ENCODE measurements at places on chromosomes 6 and 20.

DNA sequence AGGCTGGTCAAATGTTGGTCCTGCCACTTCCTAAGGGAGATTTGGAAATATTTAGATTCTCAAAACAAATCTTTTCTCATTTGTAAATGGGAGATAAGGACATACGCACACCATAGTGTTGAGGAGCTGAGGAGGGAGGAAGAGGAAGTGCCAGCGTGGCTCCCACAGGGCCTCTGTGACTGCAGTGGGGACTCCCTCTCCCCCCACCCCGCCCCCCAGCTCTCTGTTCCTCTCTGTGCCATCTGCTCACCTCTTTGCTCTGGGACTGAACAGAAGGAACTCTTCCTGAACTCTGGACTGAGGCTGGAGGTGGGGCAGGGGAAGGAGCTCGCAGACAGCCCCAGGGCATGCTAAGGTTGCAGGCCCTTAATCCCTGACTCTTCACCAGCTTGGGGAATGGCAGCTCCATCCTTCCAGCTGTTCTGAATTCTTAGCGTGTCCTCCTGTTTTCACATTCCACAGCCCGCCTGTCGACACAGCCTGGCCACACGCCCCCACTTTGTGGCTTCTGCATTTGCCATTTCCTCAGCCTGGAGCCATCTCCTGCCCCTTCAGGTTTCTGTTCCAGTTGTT lies 11.4 kb downstream of the DDX27 start:
- no peak for DNase-seq

GRCh38 chr6:21653905-21654304 lies 60.4 kb downstream of the SOX4 start:
- no peak for DNase-seq

- no peak for DNase-seq
Observed at GRCh38 chr20:58138395-58138794, 90.1 kb downstream of the ANKRD60 start.

DNA sequence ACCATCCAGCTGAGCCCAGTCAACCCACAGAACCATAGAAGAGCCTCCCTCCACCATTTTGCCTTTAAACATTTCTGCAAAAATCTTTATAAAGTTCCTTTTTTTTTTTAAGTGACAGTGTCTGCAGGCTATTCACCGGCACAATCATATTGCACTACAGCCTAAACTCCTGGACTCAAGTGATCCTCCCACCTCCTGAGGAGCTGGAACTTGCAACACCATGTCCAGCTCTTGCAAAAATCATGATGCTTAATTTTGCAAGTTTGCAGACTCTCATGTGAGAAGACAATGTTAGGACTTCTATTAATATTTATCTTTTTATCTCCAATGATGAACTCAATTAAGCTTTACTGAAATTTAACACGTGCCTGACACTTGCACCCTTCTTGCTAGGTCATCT lies 88.8 kb downstream of the INSM1 start:
- DNase-seq, result no peak

GRCh38 chr6:110015206-110015605 lies 37.1 kb downstream of the GPR6 start:
- no peak for DNase-seq

- no peak for DNase-seq
Observed at GRCh38 chr6:135481783-135482369, 15.7 kb downstream of the AHI1 start.

GRCh38 chr20:47704746-47705496 lies 80.4 kb downstream of the SULF2 start:
- no peak for DNase-seq

DNA sequence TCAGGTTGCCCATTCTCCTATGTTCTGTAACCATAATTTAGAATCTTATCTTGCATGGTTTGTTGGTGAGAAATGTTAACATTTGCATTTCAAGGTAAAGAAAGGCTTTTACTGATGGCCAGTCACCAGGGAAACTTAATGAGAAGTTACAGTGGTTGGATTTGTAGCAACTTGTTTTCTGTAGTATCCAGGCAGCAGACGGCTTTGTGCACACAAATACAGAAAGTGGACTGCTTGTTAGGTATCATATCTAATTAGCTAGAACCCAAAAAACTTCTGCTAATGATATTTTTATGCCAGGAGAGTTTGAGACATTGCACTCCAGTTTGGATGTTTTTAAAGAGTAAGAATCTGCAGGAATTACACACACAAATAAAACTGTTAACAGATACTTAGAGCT lies 578.0 kb downstream of the DOK5 start:
- no peak for DNase-seq

DNA sequence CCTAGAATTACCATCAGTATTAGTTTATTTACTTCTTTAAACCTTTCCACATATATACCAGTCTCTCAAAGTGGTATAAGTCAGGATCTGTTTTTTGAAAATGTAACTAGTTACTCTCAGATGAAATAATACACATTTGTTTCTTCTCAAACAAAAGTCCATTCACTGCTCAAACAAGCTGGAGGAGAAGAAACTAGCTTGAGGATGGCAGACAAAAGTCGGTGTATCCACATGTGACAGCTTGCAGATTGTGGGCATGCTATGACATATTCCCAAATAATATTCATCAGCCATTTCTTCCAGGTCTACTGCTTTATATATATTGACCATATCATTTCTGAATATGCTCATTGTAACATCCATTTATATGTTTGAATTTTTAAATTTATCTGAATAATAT lies 197.4 kb upstream of the KCNQ5 start:
- DNase-seq, result no peak

GRCh38 chr6:25007269-25007699 lies 71.5 kb upstream of the RIPOR2 start:
- DNase-seq, result peak; percentile 72

DNA sequence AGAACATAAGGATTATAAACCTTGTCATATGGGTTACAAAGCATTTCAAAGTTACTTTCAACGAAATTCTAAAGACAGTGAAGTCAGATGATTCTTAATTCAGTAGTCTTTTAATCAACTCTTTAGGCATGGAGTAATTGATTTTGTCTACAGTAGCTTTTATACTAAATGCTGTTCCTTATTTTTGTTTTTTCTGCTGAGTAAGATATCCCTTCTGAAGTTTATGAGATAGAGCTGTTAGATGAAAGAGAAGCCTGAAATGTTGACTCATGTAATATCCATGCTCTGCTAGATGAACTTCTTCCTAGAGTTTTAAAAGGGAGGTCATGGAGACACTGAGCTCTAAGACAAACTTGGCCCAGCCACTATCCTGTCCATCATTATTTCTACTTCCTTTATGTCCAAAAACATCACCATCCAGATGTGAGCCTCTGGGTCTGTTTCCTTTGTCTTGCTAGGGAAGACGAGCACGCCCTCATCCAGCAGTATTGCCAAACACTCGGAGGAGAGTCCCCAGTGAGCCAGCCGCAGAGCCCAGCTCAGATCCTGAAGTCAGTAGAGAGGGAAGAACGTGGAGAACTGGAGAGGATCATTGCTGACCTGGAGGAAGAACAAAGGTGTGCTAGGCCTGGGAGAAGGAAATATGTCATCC lies 550.3 kb downstream of the UTRN start:
- no peak for DNase-seq

DNA sequence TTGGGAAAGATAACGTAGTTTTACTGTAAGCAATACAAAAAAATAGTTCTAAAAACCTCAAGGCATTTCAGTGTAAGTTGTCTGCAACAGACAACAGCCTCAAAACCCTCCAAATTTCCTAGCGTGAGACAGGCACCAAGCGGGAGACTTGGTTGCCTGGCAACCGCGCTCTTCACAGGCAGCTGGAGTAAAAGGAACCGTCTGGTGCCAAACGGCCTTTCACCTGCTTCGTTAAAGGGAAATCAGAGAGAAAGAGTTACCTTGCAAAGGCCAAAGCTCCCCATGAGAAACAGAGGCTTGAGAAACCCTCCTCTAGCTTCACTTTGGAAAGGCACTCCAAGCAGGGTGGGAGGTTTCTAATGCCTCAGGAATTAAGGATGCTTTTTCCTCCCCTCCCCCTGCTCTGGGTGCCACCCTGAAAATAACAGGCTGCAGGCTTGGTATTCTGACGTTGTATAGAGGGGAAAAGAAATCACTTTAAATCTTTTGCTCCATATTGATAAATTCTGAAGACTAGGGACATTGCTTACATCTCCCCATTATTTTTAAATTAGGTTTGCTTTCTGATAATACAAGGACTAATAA lies 129.7 kb upstream of the UFL1 start:
- peak; percentile 7 for DNase-seq

GRCh38 chr6:12343122-12343439 lies 52.9 kb downstream of the EDN1 start:
- no peak for DNase-seq

GRCh38 chr6:129776542-129777330 lies 66.8 kb upstream of the ARHGAP18 start:
- DNase-seq, result no peak

GRCh38 chr6:8990075-8990474 lies 554.7 kb upstream of the SLC35B3 start:
- DNase-seq, result no peak

GRCh38 chr6:163310096-163310972 lies 104.2 kb upstream of the QKI start:
- DNase-seq, result no peak

- no peak for DNase-seq
Observed at GRCh38 chr6:113277111-113277510, 580.0 kb upstream of the MARCKS start.

- DNase-seq, result no peak
Observed at GRCh38 chr6:21214738-21215448, 378.7 kb upstream of the SOX4 start.

GRCh38 chr20:49054056-49054643 lies 8.0 kb downstream of the CSE1L start:
- no peak for DNase-seq

DNA sequence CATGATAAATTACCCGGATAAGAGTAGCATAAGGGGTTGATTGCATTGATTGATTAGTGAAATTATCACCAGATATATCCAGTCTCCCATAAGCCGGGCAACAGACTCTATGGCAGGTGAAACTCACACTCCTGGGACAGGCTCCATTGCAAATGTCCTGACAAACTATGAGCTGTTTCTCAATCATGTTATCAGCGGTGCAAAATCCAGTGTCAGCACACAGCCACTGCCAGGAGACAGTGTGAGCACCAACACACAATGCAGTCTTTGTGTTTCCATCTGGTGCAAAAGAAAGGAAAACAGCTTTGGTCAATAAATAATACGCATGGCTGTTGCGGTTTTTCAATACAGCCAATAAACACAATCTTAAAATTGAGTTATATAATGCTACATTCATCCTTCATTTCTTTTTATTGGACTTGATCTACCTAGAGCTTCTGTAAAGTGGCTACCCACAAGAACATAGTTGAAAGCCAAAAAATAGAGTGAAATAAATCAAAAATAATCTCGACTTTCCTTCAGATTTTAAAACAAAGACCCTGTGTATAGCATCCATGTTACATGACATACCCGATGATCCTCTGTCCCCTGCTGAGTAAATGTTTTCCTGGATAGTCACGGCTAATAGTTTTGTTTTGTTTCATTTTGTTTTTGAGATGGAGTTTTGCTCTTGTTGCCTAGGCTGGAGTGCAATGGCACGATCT lies 64.3 kb upstream of the AFDN start:
- no peak for DNase-seq

- no peak for DNase-seq
Observed at GRCh38 chr6:64838726-64839125, 868.3 kb downstream of the EYS start.

DNA sequence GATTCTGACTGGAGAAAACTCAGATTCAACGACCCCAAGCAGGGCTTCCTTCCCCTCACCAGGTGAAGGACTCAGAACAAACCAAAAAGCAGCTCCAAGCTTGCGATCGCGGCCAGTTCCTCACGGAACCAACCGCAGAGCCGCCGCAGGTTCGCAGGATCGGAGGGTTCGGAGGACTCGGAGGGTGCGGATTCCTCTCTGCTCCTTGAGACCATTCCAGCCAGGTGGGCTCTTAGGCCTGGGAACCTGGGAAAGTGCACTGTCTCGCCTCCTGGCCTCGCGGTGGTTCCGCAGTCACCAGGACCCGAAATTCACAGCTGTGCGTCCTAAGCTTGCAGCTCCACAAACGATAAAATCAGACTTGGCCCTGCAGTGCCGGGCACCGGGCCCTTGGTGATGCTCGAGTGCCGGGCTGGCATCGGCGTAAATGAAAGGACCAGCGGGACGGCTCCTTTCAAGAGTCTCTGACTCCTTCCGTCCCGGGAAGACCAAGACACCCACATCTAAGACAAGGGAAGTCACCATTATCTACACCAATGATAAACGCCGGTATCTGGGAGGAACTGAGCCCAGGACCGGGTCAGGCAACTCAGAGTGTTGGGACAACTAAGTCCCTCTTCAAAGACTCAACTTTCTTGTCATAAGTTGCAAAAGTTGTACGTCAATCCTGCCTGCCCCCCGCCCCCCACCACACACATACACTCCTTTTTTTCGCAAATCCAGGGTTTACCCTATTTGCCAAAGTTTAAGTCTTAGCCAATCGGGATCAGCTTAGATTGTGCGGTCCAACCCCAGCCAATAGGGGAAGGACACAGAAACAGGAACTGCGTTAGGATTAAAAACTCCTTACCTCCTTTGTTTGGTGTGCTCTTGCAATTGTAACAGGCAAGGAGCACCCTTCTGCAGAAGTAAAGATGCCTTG lies 69.8 kb upstream of the PRSS16 start:
- peak; percentile 83 for DNase-seq

DNA sequence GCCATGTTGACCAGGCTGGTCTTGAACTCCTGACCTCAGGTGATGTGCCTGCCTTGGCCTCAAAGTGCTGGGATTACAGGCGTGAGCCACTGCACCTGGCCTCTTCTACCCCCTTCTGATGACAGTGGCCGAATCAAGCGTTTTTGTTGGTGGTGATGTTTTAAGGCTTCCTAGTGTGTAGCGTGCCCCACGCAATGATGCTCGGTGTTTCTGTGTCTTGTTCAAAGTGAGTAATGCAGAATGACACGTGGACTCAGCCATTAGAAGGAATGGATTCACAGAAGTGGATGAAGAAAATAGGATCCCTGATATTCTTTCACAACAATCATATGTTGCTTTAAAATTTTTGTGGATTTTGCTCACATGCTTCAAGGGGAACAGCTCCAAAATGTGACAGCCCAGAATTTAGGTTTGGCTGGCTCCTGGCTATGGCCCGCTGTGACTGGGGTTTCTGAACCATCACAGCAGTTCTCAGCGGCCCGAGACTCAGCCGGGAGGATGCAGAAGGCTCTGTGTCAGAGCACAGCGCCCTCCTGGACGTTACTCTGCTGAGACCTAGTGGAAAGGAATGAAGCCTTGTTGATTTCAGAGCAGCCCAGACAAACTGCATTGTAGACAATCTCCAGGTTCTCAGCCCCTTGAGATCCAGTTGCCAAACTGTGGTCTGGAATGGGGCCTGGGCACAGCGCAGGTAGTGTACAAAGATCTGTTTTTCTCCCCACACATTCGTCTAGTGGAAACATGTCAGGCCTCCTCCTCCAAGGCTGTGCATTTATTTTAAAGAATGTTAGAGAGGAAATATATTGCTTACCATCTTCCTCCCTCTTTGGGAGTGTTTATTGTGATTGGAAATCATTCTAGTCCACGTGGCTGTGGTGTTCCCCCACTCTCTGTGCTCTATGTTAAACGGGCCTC lies 57.6 kb upstream of the TIAM2 start:
- no peak for DNase-seq

GRCh38 chr6:134689177-134689576 lies 260.7 kb downstream of the ALDH8A1 start:
- DNase-seq, result no peak

Measured in activated naive CD4-positive, alpha-beta T cell treated with anti-CD3 and anti-CD28 coated beads for 36 hours (primary cell).